Activated T-cell treated with anti-CD3 and anti-CD28 coated beads for 4 hours (primary cell): ENCODE measurements at places on chromosomes 2 and 18.

GRCh38 chr2:62266433-62267038, 70.6 kb downstream of the B3GNT2 start:
- no peak for DNase-seq

DNA sequence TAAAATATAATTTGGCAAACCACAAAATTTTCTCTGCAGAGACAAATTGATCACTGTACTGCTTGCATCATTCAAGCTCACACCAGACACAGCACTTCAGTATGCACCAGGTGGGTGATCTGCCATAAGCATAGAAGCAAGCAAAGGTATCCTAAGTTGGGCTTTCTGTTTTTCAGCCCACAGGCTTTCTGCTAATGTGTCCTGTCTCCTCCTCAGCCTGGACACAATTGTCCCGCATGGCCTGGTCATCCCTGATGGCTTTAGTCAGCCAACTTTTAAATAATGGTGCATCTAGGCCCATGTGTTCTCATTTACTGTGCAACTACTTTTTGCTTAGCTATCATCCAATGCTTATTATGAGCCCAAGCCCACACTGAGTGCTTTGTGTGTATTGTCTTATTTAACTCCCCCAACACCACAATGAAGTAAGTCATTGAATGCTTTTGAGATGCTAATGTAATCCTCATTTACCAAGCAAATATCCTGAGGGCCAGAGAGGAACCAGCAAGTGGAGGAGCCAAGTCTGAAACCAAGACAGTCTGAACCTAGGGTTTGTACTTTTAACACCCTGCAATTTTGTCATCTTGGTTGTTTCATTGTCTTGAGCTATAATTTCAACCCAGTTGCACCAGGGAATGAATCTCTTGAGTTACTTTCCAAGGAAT, 111.2 kb upstream of the SETBP1 start:
- DNase-seq = no peak

- DNase-seq = no peak
Observed at GRCh38 chr2:223056701-223057418, 4.9 kb downstream of the KCNE4 start.

- DNase-seq = no peak
Observed at GRCh38 chr2:171383134-171383533, 50.7 kb downstream of the METTL8 start.

DNA sequence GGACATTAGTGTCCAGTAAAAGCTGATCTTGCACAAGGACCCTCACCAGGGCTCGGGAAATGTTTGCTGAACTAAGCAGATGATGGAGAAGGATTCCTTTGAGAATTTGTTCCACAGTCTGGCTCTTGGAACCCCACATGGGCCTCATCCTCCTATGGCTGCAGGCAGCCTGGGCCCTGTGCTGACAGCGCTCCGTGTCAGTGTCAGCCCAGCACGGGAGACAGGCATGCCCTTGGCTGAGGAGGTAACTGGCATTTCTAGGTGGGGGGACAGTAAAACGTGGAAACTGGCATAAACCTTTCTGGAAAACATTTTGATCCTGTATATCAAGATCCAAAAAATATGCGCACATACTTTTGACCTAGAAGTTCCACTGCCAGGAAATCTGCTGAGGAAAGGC, 10.5 kb downstream of the PTMA start:
- DNase-seq = no peak

- no peak for DNase-seq
Observed at GRCh38 chr2:219521066-219521880, 7.0 kb downstream of the ASIC4 start.

GRCh38 chr2:172084645-172085459, 455 bp upstream of the DLX1 start:
- no peak for DNase-seq

- no peak for DNase-seq
Observed at GRCh38 chr2:48668992-48669391, 51.3 kb downstream of the GTF2A1L start.

- no peak for DNase-seq
Observed at GRCh38 chr2:185384822-185385560, 353.6 kb upstream of the FSIP2 start.

DNA sequence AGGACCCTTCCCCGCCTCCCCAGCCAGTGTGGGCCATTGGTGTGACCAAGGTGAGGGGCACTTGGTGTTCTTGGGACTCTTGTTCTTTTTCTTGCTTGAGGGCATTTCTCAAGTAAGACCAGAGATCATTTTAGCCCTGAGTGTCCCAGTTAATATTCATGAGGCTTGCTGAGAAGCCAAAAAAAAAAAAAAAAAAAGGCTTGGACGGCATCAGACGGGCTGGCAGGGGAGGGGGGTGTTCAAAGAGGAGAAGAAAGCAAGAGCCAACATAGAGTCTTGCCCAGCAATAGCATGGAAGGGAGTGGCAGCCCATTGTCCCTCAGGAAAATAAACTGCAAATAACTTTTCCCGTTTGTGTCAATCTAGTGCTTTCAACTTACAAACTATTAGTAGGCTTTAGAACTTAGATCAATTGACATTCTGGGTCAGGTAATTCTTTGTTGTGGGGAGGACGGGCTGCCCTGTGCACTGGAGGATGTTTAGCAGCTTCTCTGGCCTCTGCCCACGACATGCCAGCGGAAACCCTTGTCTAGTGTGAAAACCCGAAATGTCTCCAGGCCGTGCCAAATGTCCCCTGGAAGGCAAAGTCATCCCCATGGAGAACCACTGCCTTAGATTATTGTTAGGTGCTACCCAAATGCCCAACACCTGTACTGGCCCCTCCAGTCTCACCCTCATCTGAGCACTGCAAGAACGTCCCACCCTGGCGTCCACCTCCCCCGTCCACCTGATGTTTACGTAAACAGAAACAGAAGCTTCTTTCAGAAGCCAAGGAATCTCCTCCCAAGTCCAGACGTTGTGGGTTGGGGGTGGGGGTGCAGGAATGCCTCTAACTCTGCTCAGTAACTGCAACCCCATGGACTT, 163.4 kb downstream of the BCL2 start:
- no peak for DNase-seq

- no peak for DNase-seq
Observed at GRCh38 chr2:20574930-20575329, 76.0 kb downstream of the HS1BP3 start.

DNA sequence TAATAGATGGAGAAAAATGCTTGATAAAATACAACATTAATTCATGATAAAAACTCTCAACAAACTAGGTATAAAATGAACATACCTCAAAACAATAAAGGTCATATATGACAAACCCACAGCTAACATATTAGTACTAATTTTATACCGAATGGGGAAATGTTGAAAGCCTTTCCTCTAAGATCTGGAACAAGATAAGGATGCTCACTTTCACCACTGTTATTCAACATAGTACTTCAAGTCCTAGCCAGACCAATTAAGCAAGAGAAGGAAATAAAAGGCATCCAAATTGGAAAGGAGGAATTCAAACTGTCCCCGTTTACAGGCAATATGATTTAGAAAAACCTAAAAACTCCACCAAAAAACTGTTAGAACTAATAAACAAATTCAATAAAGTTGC, 61.5 kb upstream of the CTIF start:
- DNase-seq = no peak

GRCh38 chr2:25725877-25726276, 52.5 kb upstream of the DTNB start:
- no peak for DNase-seq

DNA sequence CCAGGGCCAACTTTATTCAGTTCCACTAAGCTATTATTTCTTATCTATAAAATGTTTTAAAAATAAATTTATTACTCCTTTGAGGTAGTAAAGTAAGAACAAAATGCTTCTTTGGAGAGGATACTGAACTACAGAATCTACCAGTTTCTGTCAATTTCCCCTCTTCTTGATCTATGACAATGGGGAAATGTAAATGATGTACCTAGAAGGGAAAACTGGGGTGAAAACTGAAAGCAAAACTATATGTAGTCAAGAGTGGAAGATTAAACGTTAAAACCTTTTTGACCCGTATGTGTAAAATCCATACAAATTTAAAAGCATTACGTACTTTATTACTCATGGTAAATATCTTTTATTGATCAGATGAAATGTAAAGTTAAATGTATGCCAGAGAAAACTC, 1287.8 kb upstream of the TMEFF2 start:
- DNase-seq = no peak

DNA sequence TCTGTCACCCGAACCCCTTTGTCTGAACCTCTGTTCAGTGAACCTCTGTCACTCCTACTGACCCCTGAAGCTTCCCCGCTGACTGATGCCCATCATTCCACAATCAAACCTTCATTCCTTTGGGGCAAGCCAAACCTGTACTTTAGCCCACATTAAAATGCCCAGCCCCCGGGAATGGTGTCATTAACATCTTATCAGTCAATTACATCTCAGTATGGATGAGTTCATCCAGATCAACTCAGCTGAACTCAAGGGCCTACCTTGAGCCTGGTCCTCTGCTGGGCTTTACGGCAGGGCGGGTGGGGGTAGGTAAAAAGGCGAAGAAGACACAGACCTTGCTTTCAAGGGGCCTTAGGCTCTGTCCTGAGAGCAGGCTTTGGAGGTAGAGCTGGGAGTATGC, 154.4 kb upstream of the SMAD2 start:
- no peak for DNase-seq

DNA sequence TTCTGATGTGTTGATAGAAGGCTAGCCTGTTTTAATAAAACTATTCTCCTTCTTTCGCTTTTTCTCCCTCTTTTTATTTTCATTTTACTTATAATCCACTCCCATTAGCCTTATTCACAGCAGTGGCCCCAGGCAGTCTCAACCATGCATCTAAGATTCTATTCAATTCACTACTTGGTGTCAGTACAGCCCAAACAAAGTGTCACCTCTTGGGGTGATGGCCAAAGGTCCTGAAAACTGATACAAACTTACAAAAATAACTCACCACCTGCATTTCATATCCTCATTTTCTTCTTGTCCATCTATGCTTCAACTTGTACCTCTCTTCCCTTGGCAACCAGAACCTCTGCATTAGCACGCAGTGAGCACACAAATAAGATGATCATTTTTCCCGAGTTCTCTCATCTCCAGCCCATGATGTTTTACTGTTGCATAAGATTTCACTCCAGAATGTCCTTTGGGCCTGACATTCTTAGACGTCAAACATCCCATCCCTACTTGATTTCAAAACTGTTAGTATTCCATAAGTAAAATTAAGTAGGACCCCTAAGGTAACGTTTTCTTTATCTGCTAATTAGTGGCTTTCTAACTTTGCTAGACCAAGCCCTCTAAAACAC, 559.3 kb upstream of the TNP1 start:
- DNase-seq = no peak

DNA sequence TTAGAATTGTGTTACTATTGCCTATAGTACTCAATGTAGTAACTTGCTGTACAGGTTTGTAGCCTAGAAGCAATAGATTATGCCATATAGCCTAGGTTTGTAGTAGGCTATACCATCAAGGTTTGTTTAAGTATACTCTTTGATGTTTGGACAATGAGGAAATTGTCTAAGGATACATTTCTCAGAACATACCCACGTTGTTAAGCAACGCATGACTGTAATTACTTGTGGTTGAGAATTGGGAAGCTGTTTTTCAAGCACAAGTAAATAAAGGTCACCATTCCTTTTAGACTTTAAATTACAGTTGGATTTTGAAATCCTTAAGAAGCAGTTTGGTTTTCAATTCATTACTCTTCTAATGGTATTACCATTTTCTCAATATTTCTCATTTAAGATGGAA, 89.8 kb upstream of the KCNH7 start:
- DNase-seq = no peak

- DNase-seq = no peak
Observed at GRCh38 chr2:128781166-128781565, 462.5 kb upstream of the HS6ST1 start.

DNA sequence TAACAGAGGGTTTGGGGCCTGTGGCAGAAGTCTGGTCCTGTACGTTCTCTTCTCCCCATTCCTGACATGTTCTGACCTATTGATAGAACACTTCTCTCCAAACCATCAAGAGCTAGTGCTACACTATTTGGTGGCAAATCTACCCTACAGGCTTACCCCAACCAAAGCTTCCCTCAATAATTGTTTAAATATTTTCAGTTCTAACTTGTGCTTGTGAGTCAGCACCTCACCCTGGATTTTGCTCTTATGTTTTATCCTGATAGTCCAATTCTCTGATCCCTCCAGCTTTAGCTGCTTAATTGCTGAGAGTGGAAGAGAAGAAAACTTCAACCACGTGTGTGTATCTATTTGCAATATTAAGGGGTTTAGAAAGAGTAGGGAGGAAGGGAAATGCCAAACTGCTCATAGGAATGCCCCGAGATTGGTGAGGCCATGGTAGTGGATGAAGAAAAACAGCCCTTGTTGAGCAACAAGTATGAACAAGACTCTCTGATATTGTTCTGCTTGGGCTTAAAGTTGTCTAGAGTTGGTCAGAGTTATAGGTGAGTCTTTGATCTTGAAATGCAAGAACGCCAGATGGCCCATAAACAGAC, 67.8 kb upstream of the PARD3B start:
- no peak for DNase-seq

DNA sequence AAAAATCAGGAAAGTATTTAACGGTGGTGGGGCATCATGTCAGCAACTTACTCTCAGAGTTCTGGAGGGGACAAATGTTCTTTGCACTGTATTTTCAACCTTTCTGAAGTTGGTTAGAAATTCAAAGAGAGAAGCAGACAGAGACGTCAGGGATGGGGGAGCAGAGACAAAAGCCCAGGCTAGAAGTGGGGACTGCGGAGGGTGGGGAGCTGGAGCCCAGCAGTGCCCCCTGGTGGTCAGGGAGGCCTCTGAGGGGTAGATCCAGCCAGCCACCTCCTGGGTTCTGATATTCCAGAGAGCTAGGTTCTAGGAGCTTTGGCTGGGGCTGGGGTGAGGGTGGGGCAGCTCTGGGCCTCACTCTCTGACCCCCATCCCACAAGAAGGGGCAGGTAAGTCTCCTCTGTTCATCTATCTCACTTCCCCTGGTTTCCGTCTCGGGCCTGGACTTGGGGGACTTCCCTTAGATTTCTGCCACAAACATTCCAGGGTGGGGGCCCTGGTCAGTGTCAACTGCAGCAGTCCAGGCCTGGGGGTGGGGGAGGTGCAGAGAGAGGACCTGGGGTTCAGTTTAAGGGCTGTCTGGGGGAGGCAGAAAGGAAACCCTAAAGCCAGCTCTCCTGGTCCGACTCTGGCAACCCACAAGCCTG, 8.9 kb downstream of the TNS1 start:
- peak; percentile 31 for DNase-seq
